ENCODE measurements at places on chromosomes 11 and 22. TPM values are rescaled to one million over a fixed set of nuclear protein-coding genes. Genes with fewer than 3 reads are reported as not detected.

The GLYATL1 gene
- not detected for polyA plus RNA-seq

The PRR33 gene
- not detected for polyA plus RNA-seq

DNA sequence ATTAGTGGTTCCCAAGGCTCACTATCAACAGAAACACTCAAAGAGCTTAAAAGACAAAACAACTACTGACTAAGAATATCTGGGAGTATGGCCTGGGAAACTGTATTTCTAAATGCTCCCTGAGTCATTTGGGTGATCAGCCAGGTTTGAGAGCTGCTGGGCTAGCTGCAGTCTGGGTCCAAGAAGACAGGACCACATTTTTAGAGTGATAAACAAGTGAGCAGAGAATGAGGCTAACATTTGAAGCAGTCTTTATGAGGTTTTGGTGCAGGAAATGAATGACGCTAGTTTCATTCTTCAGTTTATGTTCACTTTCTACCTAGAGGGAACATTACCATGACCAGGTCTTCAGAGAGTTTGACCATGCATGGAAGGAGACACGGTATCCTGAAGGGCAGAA is 97.7 kb downstream of the TEAD1 start:
- H3K4me1 ChIP-seq, result no peaks in the 10 kb centered on the region
- H3K36me3 ChIP-seq, result no peaks in the 10 kb centered on the region
- H3K27me3 ChIP-seq, result peaks cover 2% of the 10 kb centered on the region
- no peak overlapping the region for H3K27ac ChIP-seq
- no peak overlapping the region for H3K4me3 ChIP-seq
- DNase-seq, result no peak

DNA sequence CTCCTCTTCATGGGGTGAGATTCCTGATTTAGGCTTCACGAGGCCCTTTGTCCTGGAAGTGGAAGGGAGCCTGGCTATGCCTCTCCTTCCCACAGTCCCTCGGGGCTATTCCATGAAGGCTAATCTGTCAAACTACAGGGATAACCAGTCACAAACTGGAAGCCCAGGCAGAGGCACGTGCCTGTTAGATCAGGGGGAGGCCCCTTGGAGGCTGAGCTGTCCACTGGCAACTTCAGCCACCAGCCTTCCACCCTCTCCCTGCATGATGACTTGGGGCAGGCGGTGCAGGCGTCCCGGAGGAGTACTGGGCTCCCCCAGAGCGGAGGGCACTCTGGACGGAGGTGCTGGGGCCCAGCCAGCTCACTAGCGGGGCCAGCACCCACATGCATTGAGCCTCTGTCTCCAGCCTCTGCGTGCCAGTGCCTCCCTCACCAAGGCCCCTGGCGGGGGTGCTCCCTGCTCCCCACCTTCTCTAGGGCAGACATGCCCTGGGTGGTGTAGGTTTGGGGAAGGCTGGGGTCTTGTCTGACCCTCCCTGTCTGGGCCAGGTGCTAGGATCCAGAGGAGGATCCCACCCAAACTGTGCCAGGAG is 42.9 kb downstream of the WNT11 start:
- peaks cover 20% of the 10 kb centered on the region for H3K4me1 ChIP-seq
- no peak for DNase-seq
- peaks cover 3% of the 10 kb centered on the region for H3K27me3 ChIP-seq
- no peak overlapping the region for H3K4me3 ChIP-seq
- H3K27ac ChIP-seq, result peak overlapping the region; percentile 50

- H3K4me1 ChIP-seq, result peaks cover 4% of the 10 kb centered on the region
- H3K27me3 ChIP-seq, result peaks cover 29% of the 10 kb centered on the region
- no peak for DNase-seq
- H3K4me3 ChIP-seq, result no peak overlapping the region
- no peak overlapping the region for H3K27ac ChIP-seq
Observed at GRCh38 chr22:49735411-49735900, 92.2 kb downstream of the BRD1 start.

The WEE1 gene
- 9.9 TPM for polyA plus RNA-seq

DNA sequence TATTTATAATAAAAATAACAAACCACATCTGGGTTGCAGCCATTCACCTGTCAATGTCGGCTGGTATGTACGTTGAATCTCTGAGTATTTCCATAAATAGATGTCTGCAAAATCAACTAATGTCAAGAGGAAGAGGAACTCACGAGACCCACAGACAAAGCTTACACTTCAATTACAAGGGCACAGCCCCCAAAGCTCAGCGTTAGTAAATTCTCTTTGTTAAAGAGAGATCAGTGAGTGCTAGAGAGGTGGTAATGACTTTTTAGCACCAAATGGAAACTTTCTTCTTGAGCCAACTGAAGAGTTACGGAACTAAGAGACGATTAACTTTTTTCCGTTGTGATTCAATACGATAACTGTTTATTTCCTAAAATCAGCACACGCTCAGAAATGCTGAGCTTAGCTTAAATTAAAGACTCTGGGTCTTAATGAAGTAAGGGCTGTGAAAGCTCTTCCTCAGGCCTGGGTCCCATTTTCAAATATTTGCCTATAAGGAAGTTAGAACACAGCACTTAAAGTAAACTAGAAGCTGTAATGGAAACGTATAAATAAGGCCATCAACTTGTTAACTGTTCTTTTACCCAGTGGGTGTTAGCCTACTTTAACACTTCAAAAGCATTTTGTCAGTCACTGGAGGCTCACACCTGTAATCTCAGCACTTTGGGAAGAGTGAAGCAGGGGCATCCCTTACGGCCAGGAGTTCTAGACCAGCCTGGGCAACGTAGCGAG is 22.8 kb upstream of the TFIP11 start:
- H3K27ac ChIP-seq, result peak overlapping the region; percentile 83
- peaks cover 4% of the 10 kb centered on the region for H3K27me3 ChIP-seq
- peaks cover 33% of the 10 kb centered on the region for H3K36me3 ChIP-seq
- no peak overlapping the region for H3K4me3 ChIP-seq
- H3K4me1 ChIP-seq, result peaks cover 60% of the 10 kb centered on the region

- no peak for DNase-seq
- no peaks in the 10 kb centered on the region for H3K4me1 ChIP-seq
- H3K4me3 ChIP-seq, result no peak overlapping the region
- peaks cover 7% of the 10 kb centered on the region for H3K27me3 ChIP-seq
- H3K36me3 ChIP-seq, result no peaks in the 10 kb centered on the region
- H3K27ac ChIP-seq, result no peak overlapping the region
Observed at GRCh38 chr11:100630898-100631297, 56.2 kb upstream of the ARHGAP42 start.

GRCh38 chr22:45309422-45310227 is at the start of gene FAM118A:
Gene FAM118A (plus strand): TSS chr22:45309934. CDS start chr22:45322380, 12,446 bp downstream.
- H3K4me3 ChIP-seq, result peak within 1 kb of the TSS; percentile 86
- peak; percentile 97 for DNase-seq
- peaks cover 22% of the 10 kb centered on the region for H3K4me1 ChIP-seq
- H3K27ac ChIP-seq, result peak within 1 kb of the TSS; percentile 82

The MFNG gene
- polyA plus RNA-seq, result 361 TPM

The OR4C13 gene
- polyA plus RNA-seq, result not detected

GRCh38 chr22:30430933-30431332 is 5.4 kb downstream of the MTFP1 start:
- H3K36me3 ChIP-seq, result peaks cover 10% of the 10 kb centered on the region
- peaks cover 14% of the 10 kb centered on the region for H3K27me3 ChIP-seq
- no peak overlapping the region for H3K27ac ChIP-seq
- no peak for DNase-seq
- H3K4me3 ChIP-seq, result no peak overlapping the region
- H3K4me1 ChIP-seq, result peaks cover 32% of the 10 kb centered on the region

DNA sequence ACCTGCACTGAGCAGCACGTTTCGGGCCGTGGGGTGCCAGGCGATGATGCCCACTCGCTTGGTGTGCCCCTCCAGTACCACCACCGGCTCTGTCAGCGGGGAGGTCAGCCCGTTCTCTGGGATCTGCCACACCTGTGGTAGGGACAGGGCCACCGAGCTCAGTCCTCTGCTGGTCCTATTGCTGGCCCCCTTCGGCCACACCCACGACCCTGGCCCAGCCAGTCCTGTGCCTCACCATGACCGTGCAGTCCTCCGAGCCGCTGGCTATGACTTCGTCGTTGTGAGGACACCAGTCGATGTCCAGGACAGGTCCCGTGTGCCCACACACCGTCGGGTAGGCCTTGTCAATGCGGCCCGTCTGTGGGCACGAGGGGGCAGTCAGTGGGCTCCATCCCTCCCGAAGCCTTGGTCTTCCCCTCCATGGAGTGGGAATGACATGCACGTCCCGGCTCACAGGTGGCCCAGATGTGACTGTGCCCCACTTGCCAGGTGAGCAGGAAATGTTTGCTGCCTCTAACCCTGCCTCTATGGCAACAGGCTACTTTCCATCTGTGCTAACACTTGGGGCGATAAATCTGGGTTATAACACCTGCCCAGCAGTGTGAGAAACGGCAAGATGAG is 1.4 kb downstream of the CORO1B start:
- no peaks in the 10 kb centered on the region for H3K36me3 ChIP-seq
- peak overlapping the region; percentile 76 for H3K27ac ChIP-seq
- peaks cover 75% of the 10 kb centered on the region for H3K4me1 ChIP-seq
- H3K27me3 ChIP-seq, result peaks cover 4% of the 10 kb centered on the region
- H3K4me3 ChIP-seq, result peak overlapping the region; percentile 46

DNA sequence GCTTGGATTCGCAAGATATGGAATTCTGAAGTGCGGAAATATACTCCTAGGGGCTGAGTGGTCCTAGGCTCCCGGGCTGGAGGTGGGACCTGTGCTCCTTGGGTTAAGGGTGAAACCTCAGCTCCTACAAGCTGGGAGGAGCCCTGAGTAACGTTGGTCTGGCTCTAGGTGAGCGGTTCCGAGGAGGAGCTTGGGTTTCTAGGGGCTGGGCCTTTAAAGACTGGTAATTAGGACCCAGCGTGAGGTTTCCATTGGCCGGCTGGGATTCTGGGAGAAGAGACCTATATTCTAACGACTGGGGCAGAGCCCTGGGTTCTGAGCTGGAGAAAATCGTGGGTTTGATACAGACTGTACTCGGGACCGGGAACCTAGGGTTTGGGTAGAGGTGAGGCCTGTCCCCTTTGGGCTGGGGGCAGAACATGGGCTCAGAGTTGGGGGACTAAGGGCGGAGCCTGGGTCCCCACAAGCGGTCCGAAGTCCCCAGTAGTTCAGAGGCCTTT is 882 bp upstream of the MAP4K2 start:
- peak overlapping the region; percentile 92 for H3K4me3 ChIP-seq
- H3K27me3 ChIP-seq, result peaks cover 2% of the 10 kb centered on the region
- no peaks in the 10 kb centered on the region for H3K36me3 ChIP-seq
- H3K27ac ChIP-seq, result peak overlapping the region; percentile 97
- no peak for DNase-seq
- H3K4me1 ChIP-seq, result peaks cover 15% of the 10 kb centered on the region

The KRTAP5-1 gene
- not detected for polyA plus RNA-seq

DNA sequence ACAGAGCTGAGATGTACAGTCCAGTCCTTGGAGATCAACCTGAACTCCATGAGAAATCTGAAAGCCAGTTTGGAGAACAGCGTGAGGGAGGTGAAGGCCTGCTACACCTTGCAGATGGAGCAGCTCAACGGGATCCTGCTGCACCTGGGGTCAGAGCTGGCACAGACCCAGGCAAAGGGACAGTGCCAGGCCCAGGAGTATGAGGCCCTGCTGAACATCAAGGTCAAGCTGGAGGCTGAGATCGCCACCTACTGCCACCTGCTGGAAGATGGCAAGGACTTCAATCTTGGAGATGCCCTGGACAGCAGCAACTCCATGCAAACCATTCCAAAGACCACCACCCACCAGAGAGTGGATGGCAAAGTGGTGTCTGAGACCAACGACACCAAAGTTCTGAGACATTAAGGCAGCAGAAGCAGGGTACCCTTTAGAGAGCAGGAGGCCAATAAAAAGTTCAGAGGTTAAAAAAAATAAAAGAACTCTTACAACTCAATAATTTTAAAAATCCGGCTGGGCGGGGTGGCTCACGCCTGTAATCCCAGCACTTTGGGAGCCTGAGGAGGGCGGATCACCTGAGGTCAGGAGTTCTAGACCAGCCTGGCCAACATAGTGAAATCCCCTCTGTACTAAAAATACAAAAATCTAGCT is 69.9 kb upstream of the RTL6 start:
- H3K27me3 ChIP-seq, result peaks cover 2% of the 10 kb centered on the region
- peak; percentile 45 for DNase-seq
- no peaks in the 10 kb centered on the region for H3K4me1 ChIP-seq
- no peak overlapping the region for H3K4me3 ChIP-seq
- H3K27ac ChIP-seq, result no peak overlapping the region
- H3K36me3 ChIP-seq, result no peaks in the 10 kb centered on the region
